Stimulated activated CD4-positive, alpha-beta T cell treated with anti-CD3 and anti-CD28 coated beads, TNF-alpha, amount 100 ng/mL, for 1 hour (primary cell): ENCODE measurements at places on chromosomes 13 and 19.
A peak's percentile ranks its signal among the peaks of the same experiment; 100 is the strongest.

DNA sequence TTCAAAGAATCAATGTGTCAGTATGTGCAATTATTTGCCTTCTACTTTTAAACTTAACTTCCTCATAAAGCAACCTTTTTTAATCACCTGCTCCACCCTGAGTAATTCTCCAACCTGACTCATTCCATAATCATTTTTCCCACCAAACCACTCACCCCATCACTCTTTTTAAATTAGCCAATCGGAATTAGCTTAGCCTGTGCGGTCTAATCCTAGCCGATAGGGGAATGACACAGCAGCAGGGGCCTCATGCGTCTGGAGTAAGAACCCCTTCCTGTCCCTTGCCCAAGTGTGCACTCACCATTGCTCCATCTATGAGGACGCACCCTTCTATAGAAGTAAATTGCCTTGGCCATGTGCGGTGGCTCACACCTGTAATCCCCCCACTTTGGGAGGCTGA is 27.4 kb upstream of the ZNF83 start:
- DNase-seq: no peak

DNA sequence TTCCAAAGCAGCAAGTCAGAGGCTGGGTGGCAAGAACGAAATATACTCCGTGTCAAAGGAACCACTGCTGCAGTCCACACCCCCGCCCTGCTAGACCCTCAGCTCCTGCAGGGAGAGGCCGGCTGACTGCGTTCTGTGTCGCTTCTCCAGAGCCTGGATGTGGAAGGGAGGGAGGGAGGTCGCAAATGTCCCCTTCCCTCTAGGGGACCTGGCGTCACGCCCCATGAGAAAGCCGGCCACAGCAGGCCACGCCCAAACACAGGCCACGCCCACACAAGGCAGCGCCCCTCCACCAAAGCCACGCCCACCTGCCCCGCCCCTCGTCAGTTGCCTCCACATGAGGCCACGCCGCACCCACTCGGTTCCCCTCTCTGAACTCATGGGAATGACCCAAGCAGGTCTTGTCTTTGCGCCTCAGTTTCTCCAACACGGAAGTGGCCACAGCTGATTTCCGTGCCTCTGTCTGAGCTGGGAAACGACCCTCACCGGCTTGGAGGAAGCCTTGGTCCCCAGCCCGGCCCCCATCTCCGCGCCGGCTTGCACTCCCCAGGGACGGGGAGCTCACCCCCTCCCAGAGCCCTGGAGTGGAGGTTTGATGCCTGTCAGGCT is 38.4 kb upstream of the TCF3 start:
- DNase-seq: no peak

GRCh38 chr19:55528030-55528803 is 8.7 kb downstream of the SBK2 start:
- DNase-seq: no peak

GRCh38 chr19:44371815-44372480 is 15.5 kb upstream of the ZNF112 start:
- DNase-seq: no peak

- DNase-seq: no peak
These were observed 6.5 kb downstream of the SLC44A2 start for GRCh38 chr19:10631874-10632273.

DNA sequence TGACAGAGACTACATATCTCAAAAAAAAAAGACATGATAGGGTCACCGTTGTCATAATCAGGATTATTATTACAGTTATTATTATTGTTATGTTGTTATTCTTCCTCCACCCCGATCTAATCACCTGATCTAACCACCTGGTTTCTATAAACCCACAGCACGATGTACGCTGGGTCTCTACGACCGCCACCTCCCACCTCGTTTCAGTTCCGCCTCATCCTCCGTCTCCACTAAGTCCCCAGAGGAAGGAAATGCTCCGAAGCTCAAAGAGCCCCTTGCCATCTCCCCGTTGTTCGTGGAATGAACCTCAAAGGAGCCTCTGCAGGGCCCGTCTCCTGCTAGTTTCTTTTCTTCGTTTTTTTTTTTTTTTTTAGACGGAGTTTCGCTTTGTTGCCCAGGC is 15.9 kb upstream of the MEIS3 start:
- no peak for DNase-seq

- no peak for DNase-seq
These were observed 3.4 kb upstream of the GIPR start for GRCh38 chr19:45664575-45664974.

- DNase-seq: no peak
These were observed 628 bp upstream of the ZNF813 start for GRCh38 chr19:53466726-53467484.

DNA sequence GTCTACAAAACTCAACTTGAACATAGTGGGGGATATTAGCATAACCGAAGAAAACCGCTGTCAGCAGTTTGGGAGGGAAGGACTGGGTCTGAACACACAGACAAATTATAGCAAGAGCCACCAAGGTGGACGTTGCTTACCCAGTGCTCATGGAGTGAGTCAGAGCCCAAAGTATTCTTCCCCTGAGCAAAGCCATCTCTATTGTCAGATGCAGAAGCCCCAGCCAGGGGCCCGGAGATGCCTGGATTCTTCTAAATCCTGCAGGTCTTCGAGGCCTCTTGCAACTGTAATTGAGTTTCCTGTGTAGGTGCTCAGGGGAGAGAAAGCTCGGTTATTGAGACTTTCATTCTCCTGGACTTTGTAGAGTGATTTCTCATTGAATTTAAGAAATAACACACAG is 384.5 kb downstream of the IRS2 start:
- no peak for DNase-seq

DNA sequence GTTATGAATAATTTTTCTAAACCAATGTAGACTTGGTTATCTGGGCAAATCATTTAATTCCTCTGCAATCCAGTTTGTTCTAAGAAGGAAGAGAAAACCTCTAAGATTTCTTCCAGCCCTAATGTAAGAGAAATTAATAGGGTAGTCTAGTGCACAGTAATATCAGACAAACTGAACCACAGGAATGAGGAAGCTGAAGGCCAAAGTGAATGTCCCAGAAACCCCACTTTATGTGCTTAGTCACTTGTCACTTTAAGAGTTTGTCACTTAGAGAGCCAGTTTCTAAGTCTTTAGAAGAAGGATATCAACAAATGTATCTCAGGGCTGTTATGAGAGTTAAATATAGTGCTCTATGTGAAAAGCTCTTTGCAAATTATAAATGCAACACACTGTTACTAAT is 750.6 kb downstream of the DIAPH3 start:
- DNase-seq: no peak

DNA sequence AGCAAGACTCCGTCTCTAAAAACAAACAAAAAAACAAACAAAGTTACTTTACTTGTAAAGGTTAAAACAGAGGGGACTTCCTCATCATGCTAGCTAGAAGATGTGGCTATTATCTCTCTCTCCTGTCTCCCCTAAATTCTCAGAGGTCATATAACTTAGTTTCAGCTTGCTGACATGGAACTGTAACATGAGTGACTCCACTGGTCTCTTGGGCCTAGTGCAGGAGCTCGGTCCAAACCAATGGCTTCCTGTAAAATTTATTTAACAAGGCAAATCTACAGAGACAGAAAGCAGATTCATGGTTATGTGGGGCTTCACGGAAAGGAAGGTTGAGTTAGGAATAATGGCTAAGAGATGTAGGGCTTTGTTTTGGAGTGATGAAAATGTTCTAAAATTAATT is 9.5 kb upstream of the KASH5 start:
- no peak for DNase-seq

DNA sequence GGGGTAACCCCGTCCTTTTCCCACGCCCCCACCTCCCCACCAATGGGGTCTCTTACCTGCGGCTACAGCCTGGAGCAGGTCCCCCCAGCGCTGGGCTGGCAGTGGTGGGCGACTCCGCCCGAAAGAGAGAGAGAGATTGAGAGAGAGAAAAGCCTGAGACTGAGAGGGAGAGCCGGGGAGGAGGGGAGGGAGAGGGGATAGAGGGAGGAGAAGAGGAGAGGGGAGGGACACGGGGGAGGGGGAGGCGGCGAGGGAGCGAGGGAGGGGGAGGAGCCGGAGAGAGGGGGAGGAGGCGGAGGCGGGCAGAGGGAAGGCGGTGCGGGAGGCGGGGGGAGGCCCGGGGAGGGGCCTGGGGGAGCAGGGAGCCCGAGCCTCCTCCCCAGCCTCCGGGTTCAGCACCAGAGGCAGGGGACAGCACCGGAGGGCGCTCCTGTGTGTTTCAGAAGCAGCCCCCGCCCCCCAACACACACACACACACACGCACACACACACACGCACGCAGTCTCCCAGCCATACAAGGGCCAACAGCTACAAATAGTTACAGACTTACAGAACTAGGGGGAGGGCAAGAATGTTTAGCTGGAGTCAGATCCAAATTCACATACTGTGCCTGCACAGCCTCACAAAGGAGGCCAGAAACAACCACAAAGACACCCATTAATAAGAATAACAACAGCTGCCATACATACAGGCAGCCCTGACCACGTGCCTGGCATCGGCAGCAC is at the start of gene SLC8A2:
Gene SLC8A2 (minus strand): TSS at position 161 of the 725 bp plus-strand sequence. CDS start 5,490 bp downstream, outside the sequence.
- peak; percentile 18 for DNase-seq

- DNase-seq: no peak
These were observed 909.5 kb upstream of the GPC6 start for GRCh38 chr13:92317066-92317465.

- no peak for DNase-seq
These were observed 12.0 kb downstream of the COQ8B start for GRCh38 chr19:40704491-40705361.

DNA sequence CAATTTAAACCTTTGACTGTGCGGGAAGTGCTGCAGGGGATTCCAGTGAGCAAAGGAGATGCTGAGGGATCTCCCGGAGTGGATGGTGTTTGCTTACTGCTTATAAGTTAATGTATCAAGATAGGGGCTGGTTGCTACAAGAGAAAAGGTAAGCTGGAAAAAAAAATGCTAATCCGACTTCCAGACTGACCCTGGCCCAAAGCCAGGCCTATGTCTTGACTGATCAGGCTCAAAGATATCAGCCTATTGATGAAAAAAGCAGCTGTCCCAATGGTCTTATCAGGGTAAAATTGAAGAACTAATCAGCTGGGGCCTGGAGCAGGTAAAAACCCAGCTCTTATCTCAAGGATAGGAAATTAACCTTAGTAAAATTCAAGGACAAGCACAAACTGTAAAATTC is 10.9 kb upstream of the ZNF90 start:
- no peak for DNase-seq

DNA sequence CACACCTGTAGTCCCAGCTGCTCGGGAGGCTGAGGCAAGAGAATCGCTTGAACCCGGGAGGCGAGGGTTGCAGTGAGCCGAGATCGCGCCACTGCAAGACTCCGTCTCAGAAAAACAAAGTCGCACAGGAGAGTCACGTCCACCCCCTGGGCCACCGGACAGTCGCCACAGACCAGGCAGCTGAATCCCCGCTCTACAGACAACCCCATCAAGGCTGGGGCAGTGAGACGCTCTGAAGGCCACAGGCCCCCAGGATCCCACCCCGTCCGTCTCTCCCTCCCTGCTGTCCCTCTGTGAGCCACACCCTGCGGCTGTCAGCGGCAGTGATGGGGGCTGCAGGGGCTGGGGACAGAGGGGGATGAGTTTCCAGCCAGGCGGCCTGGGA is 15.5 kb upstream of the PTBP1 start:
- no peak for DNase-seq

- DNase-seq: no peak
These were observed at the start of gene FREM2 for GRCh38 chr13:38686577-38687245. Gene FREM2 (plus strand): TSS chr13:38687077. CDS start chr13:38687345, 268 bp downstream.

- no peak for DNase-seq
These were observed 138.3 kb downstream of the MTUS2 start for GRCh38 chr13:28958441-28958840.

- DNase-seq: no peak
These were observed 24.0 kb downstream of the USP12 start for GRCh38 chr13:27147530-27148170.

DNA sequence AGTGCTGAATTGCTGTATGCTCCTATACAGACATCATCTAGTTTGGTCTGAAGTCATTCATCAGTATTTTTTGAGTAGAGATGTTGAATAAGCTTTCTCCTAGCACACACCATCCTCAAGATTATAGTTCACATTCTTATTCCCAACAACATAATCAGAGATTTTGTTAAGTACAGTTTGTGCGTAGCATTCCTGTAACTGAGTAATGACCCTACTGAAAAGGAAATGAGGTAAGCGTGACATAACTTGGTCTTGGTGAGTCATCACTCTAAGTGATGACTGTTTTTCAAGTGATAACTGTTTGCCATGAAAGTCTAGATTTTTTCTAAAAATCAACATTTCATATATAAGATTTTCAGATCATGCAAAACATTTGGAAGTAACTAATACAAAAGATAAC is 18.5 kb upstream of the FAM216B start:
- no peak for DNase-seq

DNA sequence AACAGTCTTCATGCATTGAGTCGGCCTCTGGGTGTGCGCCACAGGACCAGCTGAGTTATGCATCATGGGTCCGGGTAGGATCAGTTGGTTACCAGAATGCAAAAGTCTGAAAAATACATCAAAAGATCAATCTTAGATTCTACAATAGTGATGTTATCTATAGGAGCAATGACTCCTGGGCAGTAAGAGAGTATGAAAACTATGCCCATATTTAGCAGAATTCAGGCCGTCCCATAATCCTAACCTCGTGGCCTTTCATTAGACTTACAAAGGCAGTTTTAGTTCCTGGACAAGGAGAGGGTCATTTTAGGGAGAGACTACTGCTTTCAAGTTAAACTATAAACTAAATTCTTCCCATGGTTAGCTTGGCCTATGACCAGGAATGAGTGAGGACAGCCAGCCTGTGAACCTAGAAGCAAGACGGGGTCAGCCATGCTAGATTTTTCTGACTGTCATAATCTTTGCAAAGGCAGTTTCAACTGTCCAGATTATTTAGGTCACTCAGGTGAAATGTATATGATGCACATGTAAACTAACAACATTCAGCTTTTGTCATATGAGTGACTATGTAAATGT is 11.8 kb upstream of the CDADC1 start:
- DNase-seq: no peak

- no peak for DNase-seq
These were observed 876.5 kb downstream of the PCDH9 start for GRCh38 chr13:66353664-66354063.

DNA sequence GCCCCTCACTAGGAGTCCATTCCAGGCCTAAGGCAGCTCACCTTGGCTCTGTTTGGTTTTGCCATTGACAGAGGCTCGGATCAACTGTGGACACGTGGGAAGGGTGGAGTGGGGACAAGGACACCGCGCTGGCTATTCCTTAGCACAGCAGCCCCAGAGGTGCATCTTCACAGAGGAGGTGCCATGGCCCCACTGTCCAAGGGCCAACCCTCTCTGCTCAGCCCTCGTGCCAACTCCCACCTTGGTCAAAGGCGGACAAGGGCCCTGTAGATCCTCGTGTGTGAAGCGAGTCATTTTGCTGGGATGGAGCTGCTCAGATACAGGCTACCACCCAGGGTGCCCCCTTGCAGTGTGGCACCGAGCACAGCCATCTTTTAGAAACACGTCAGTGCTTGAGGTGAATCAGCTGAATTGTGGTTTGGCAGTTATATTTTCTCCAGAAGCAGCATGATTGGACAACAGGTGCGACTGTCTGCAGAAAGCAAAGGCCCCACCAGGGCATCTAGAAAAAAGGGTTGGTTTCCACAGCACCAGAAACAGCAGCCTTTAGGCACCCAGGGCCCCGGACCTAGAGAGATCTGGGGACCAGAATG is 192.1 kb upstream of the GPR12 start:
- no peak for DNase-seq

- no peak for DNase-seq
These were observed 997 bp upstream of the KCNN4 start for GRCh38 chr19:43781630-43782310.
